ENCODE measurements at places on chromosomes 12 and 14.
A peak's percentile ranks its signal among the peaks of the same experiment; 100 is the strongest.

DNA sequence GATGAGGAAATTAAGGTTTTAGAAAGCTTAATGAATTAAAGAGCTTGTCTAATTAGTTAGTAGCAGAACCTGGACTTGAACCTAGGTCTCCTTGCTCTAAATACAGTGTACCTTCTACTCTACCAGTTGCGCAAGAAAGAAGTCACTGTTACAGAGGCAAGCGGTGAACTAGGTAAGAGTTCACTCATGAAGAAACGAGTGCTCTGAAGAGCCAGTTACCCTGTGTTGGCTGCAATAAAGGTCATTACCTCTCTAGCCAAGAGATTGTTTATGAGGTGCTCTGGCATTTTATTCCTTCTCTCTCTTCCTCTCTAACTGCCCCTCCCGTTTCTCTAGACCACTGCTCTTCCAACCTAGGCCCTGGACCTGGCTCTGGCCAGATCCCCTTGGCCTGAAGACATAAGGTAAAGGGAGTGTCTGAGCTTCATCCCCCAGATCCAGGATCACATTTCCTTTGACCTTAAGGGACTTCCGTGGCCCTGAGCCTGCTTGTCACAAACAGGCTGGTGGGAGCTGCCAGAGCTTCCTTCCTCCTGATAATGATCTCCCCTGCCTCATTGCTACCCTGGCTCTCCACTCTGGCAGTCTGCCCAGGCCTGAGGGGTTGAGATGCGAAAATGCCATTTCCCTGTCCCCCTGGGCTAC is 1.9 kb downstream of the RNASE7 start:
- DNase-seq = no peak

DNA sequence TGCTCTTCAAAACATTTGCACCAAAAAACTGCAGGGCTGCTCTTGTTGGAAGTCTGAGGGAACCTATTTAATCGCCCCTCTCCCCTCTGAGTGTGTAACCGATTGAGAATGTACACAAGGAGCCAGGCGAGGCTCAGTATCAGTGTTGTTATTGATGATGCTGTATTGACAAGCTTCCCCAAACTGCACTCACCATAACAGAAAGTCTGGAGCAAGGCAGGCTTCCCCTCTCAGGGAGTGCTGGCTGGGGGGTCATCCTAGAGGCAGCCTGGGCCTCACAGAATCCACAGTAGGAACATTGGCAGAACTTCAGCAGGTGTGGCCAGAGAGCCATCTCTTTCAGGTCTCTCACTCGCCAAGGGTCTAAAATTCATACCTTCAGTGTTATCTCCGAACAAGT is 58.1 kb upstream of the TUNAR start:
- no peak for DNase-seq

GRCh38 chr14:75242546-75243273 is 35.9 kb upstream of the FOS start:
- no peak for DNase-seq

DNA sequence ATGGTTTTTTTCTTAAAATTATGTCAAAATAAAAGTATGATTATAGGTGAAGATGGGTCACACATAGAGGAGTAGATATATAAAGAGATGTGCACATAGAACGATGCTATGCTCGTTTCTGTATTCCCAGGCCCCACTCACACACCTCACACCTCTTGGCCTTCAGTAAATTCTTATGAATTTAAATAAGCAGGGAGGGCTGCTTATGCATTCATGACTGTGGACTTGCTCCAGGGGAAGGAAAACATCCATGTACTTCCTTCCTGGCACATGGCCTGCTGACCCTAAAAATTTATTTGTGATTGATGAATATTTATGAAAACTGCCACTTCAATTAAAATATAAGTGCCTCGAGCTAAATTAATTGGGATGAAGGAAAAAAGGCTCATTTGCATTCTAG is 1306.7 kb upstream of the TMEM132C start:
- DNase-seq = no peak

- DNase-seq = no peak
Observed at GRCh38 chr12:24489939-24490338, 459.0 kb downstream of the BCAT1 start.

DNA sequence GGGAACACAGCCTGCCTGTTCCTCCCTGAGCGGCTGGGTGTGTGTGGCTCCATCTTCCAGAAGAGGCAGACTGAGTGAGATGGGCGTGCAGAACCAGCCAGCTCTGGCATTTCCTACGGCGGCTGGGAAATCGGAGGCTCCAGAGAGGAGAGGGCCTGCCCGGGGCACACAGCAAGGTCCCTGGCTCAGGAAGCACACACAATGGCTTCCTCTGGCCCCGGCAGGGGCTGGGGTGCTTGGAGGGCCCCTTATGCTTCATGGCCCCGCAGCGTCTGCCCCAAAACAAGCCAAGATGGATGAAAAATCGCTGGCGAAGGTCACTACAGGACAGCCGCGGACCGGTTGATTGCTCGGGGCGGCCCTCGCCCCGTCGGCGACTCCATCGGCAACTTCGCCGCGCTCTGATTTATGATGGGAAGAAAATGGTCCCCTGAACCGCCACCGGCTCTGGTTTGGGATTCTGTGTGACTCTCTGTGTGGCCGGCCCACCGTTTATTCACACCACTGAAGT is 191.5 kb upstream of the C14orf180 start:
- no peak for DNase-seq

DNA sequence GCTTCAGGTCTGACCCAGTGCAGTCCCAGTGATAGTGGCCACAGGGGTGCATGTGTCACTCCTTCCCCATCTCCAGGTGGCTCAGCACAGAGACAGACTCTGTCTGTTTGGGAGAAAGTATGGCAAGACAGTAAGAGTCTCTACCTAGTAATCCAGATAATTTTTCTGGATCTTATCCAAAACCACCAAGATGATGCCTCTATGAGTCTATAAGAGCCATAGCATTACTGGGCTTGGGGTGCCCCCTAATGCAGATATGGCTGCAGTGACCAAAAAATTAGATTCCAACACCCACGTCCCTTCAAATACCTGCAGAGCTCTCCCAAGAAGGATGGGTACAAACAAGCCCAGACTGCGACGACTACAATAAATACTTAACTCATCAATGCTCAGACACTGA is 123.8 kb downstream of the GRIP1 start:
- no peak for DNase-seq

- no peak for DNase-seq
Observed at GRCh38 chr12:69598174-69598753, 12.4 kb downstream of the LRRC10 start.

- no peak for DNase-seq
Observed at GRCh38 chr12:14825256-14825655, 11.3 kb upstream of the SMCO3 start.

- no peak for DNase-seq
Observed at GRCh38 chr12:13900718-13901117, 80.7 kb downstream of the GRIN2B start.

GRCh38 chr14:83071888-83072501 is 1538.3 kb upstream of the SEL1L start:
- DNase-seq = peak; percentile 14

- peak; percentile 63 for DNase-seq
Observed at GRCh38 chr14:66495218-66496098, 9.3 kb downstream of the CCDC196 start.

- DNase-seq = no peak
Observed at GRCh38 chr14:91330856-91331255, 86.4 kb upstream of the GPR68 start.

GRCh38 chr12:131982041-131982440 is 32.3 kb downstream of the EP400 start:
- no peak for DNase-seq

- DNase-seq = no peak
Observed at GRCh38 chr12:94855853-94856252, 147.6 kb downstream of the NDUFA12 start.

DNA sequence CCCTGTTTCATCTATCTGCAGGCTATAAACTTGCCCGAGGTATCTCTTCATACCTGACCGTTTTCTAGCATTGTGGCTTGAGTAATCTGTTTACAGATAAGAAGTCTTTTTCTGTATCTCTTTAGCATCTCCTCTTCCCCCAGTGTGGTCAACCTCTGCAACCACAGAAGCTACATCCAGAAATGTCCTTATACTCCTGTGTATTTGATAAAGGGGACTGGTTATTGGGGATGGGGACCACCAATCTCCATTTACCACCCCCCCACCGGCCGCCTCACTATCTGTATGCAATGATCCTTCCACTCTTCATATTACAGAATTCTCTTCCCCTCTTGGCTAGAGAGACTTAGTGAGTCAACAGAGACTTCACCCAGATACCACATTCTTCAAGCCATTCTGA is 3.4 kb upstream of the RPAP3 start:
- DNase-seq = no peak

DNA sequence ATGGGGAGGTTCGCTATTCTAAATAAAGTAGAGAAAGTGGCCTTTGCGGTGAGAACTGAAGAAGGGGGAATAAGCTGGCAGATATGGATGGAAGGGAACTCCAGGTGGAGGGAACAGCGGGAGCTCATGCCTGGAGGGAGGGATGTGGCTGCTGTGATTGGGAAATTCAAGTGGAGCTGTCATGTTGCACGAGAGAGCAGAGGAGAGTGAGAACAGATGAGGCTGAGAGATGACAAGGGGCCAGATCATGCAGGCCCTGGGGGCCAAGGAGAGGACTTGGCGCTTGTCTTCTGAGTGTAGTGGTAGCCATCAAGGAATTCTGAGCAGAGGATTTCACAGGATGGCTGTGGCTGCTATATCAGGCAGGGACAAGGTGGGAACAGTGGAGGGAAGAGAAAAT is 35.0 kb downstream of the TGFB3 start:
- no peak for DNase-seq

DNA sequence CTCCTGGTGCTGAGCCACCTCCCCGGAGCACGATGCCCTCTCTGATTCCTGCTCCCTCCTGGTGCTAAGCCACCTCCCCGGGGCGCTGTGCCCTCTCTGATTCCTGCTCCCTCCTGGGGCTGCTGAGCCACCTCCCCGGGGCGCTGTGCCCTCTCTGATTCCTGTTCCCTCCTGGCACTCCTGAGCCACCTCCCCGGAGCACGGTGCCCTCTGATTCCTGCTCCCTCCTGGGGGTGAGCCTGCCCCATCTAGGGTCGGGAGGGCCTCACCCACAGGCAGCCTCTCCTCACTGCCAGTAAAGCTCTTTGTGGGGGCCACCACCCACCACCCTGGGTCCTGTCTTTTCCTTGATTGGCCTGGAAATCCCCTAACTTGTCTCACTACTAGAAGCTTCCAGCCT is 327.6 kb upstream of the SFSWAP start:
- DNase-seq = no peak

- no peak for DNase-seq
Observed at GRCh38 chr14:101109981-101110728, 206.6 kb upstream of the RTL1 start.

GRCh38 chr14:84477996-84478395 is 1051.9 kb upstream of the FLRT2 start:
- no peak for DNase-seq

- no peak for DNase-seq
Observed at GRCh38 chr14:50533806-50534205, 1.4 kb upstream of the MAP4K5 start.

- DNase-seq = no peak
Observed at GRCh38 chr12:58961906-58962305, 41.6 kb upstream of the LRIG3 start.

DNA sequence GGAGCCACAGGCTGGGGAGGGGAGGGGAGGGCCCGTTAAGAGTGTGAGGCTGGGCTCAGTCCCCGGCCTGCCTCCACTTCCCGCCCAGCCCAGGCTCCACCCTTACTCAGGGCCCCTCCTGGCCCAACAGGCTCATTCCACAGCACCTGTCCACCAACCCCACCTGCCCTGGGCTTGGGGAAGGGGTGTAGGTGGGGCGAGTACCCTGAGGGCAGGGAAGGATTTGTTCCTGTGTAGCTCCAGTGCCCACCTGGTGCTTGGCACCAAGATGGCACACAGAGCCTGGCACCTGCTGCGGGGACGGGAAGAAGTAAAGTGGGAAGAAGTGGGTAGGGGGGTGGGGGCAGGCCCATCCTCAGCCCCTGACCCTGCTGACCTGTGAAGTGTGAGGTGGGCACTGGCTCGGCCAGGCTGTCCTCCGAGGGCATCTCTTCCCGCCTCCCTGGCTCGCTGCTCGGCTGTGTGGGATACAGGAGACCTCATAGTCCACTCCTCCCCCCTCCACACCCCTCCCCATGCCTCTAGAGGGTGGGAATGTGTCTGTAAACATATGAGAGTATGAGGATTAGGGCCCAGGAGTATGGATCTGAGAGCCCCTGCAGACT is 35.1 kb downstream of the NCKAP5L start:
- DNase-seq = no peak

GRCh38 chr12:29176941-29177340 is 27.9 kb downstream of the FAR2 start:
- DNase-seq = peak; percentile 33

- DNase-seq = peak; percentile 24
Observed at GRCh38 chr12:123888989-123889388, 83.6 kb downstream of the CCDC92 start.
